Dorsolateral prefrontal cortex (tissue), 122 donors: ENCODE measurements at places on chromosomes 3 and 15.

DNA sequence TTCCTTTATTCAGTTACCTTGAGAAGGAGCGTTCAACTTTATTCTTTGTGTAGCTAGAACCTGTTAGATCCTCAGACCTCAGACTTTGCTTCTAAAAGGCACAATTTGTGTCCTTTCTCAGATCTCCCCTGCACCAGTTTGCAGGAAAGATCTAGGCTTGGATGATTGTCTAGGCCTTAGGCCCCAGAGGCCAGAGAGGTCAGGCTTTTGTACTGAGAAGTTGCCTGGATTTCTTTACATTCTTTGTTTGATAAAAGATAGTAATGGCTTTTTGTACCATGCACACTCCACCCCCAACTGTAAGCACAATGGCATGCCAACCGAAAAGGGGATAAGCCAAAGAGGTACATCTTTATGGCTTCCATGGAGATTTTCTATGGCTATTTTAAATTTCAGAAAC is 719.6 kb upstream of the NR2F2 start:
- no peak for DNase-seq

- DNase-seq, result peak; percentile 98
These were observed at the start of gene TLE3 for GRCh38 chr15:70097321-70098152. TSS of gene TLE3 (minus strand) at chr15:70097917. CDS start at chr15:70096798, 1,119 bp downstream.

DNA sequence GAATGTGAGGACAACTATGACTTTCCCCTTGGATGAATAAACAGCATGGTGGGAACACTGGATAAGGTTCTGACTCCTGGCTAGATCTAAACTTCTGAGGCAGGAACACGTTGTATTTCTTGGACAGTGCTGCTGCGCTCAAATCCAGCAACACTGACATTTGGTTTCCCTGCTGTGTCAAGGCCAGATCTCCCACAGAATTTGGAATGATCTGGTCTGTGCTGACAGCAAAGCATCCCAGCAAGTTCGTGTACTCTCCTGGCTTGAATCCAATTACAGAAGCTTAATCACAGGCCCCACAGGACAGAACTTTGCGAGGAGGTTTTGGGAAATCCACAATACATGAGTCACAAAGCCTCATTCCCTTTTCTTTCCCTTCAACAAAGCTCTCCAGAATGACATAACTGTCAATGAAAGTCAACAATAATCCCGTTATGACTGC is 92.5 kb downstream of the ADAMTS9 start:
- DNase-seq, result no peak

DNA sequence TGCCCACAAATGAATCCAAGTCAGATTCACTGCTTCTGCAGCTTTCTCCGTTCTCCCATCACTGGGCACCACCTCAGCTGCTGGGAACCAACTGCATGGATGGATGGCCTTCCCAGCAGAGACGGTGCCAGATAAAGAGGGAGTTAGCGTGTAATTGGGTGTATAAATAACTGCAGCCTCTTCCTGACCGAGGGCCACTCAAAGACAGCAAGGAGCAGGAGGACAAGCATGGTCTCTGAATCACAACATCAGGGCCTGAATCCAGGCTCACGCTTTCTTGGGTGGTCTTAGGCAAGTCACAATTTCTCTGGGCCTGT is 31.7 kb downstream of the TSPAN3 start:
- DNase-seq, result no peak

- no peak for DNase-seq
These were observed 10.3 kb downstream of the CAV3 start for GRCh38 chr3:8743911-8744310.

GRCh38 chr3:175951047-175951694 is 1092.0 kb downstream of the NAALADL2 start:
- no peak for DNase-seq
